ENCODE measurements at places on chromosomes 3 and 15.

DNA sequence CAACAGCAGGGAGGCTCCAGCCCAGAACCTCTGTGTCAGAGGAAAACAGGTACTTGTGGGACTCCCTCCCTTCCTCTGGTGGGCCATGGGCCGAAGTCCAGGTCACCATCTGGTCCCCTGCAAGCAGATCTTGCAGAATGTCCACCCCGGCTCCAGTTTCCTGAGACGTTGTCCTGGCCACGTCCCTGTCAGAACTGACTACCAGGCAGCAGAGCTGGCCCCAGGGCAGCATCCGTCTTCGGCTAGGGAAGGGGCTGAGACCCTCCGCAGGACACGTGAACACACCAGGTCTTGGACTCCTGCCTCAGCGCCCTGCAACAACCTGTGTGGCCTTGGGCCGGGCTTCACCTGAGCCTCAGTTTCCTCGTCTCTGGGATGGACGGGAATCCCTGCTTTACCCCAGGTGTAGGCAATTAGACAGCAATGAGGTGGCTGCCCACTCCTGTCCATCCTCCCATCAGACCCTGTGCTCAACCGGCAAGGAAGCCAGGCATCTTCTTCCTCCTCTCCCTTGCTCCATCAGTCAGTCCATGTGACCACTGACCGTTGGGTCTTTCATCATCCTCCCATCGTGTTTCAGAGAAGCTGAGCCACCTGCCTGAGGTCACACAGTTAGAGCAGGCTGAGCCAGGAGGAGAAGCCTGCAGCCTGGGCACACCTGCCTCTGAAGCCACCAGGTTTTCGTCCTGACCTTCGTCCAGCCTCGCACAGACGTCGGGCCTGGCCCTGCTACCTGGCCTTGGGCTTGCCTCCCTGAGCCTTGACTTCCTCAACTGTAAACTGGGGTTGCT is 8.9 kb upstream of the PRKCD start:
- no peak overlapping the region for H3K4me3 ChIP-seq
- no peaks in the 10 kb centered on the region for H3K4me1 ChIP-seq
- H3K36me3 ChIP-seq = no peaks in the 10 kb centered on the region
- DNase-seq = no peak

DNA sequence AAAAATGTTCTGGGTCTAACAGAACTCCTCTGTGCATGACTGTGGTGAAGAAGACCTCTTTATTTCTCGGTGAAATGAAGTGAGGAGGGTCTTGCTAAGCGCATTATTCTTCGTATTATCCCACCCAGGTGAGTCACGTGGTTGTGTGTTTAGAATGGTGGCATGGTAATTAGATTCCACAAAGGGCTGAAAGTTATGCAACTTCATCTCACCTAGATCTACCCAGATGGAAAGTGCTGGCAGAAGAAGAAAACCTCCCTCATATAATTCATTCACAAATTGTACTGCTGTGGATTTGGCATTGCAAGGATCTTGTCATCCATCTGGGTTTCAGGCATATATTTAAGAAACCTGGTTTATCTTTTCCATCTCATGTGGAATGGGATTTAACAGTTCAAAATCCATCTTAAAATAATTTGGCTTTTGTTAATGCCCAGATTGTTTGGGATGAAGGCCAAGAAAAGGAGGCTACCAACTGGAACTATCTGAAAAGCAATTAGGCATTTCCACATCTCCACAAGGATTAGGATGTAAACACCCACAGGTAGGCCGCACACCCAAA is 175.3 kb downstream of the PLCL2 start:
- no peak overlapping the region for H3K27ac ChIP-seq
- no peak for DNase-seq
- H3K4me1 ChIP-seq = peaks cover 10% of the 10 kb centered on the region
- no peaks in the 10 kb centered on the region for H3K36me3 ChIP-seq
- H3K27me3 ChIP-seq = no peaks in the 10 kb centered on the region

GRCh38 chr15:72365844-72366243 is 10.0 kb downstream of the HEXA start:
- no peaks in the 10 kb centered on the region for H3K36me3 ChIP-seq
- no peaks in the 10 kb centered on the region for H3K27me3 ChIP-seq
- DNase-seq = no peak
- no peak overlapping the region for H3K27ac ChIP-seq
- H3K4me1 ChIP-seq = no peaks in the 10 kb centered on the region

DNA sequence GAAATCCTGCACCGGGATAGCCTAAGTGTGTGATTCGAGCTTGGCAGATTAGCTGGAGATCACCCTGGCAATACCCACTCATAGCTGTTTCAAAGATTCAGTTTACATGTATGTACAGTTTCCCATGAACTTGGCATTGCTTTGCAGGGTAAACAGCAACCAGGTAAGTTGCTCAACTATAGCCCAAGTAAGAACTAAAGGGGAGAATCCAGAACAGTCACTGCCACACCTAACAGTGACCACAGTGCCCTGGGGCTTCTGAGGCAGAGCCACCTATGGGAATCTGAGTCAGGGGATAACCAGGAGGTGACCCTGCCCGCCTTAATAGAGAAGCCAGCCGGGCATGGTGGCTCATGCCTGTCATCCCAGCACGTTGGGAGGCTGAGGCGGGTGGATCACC is 15.9 kb downstream of the CDAN1 start:
- no peak overlapping the region for H3K27ac ChIP-seq
- peaks cover 10% of the 10 kb centered on the region for H3K4me1 ChIP-seq
- H3K27me3 ChIP-seq = peaks cover 5% of the 10 kb centered on the region
- H3K36me3 ChIP-seq = no peaks in the 10 kb centered on the region

DNA sequence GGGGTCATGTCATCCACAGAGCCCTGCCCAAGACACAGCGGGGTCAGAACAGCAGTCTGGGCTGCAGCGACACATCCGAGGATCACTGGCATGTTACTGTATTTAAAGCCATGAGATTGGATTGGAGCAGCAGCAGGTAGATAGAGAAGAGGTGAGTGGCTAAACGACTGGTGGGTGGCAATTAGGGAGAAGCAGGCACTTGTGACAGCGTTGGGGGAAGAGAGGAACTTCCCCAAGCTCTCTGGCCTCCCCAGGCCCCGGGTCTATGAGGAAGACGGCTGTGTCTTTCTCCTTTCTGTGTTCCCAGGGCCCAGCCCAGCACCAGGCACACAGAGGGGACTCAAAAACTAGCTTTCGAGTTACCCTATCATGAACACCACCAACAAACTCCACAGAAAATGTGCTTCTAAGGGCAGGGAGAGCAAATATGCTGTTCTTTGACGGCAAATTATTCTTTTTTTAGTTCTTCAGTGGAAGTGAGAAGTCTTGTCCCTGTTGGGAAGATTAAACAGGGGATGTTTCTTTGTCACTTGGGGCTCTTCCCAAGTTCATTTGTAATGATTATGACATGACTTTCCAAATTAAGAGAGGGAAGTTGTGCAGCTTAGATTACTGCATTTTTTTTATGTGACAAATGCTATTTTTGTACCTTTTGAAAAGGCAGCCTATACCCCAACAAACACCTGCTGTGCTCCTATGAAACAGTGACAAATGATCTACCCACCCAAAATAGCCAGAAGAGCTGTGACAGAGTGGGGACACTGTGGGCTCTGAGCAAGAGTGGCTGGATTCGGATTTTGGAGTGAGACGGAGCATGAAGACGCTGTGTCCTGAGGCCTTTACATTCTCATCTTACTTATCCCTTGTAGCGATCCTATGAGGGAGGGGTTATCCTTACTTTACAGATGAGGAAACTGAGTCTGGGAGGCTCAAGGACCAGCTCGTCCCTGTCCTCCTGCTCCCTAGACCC is 7.2 kb upstream of the SYNM start:
- no peaks in the 10 kb centered on the region for H3K36me3 ChIP-seq
- peaks cover 3% of the 10 kb centered on the region for H3K4me1 ChIP-seq
- DNase-seq = no peak
- H3K4me3 ChIP-seq = no peak overlapping the region
- peaks cover 4% of the 10 kb centered on the region for H3K27me3 ChIP-seq

DNA sequence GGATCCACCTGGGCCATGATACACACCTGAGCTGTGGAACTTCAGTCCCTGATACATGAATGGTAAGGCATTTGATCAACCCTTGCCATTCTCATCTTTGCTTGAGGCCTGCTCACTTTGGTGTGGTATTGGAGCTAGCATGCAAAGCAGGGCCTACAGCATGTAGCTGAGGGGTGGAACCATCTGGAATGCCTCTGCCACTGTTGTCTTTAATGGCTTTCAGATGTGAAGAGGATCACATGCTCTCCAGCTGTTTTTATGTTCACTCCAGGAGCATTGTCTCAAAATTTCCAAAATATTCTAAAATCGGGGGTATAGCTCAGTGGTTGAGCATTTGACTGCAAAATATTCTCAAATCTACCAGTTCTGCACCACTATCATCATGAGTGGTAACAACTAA is 64.4 kb upstream of the PHLDB2 start:
- H3K27me3 ChIP-seq = no peaks in the 10 kb centered on the region
- no peak for DNase-seq
- H3K4me3 ChIP-seq = no peak overlapping the region
- no peaks in the 10 kb centered on the region for H3K4me1 ChIP-seq
- H3K36me3 ChIP-seq = no peaks in the 10 kb centered on the region
- no peak overlapping the region for H3K27ac ChIP-seq

- H3K4me3 ChIP-seq = no peak overlapping the region
- H3K27ac ChIP-seq = no peak overlapping the region
- H3K36me3 ChIP-seq = no peaks in the 10 kb centered on the region
- no peak for DNase-seq
- peaks cover 9% of the 10 kb centered on the region for H3K4me1 ChIP-seq
Measured at GRCh38 chr3:5098346-5098745, 23.7 kb upstream of the ARL8B start.

Measured in glutamatergic neuron (in vitro differentiated cells).